Thymus (tissue), 14 donors: ENCODE measurements at places on chromosomes 13 and 19. TPM values are rescaled to one million over a fixed set of nuclear protein-coding genes. Genes with fewer than 3 reads are reported as not detected.

The AP1M2 gene
- 4.8 TPM for total RNA-seq

GRCh38 chr13:39783051-39783450, 127.6 kb downstream of the COG6 start:
- no peak for DNase-seq

DNA sequence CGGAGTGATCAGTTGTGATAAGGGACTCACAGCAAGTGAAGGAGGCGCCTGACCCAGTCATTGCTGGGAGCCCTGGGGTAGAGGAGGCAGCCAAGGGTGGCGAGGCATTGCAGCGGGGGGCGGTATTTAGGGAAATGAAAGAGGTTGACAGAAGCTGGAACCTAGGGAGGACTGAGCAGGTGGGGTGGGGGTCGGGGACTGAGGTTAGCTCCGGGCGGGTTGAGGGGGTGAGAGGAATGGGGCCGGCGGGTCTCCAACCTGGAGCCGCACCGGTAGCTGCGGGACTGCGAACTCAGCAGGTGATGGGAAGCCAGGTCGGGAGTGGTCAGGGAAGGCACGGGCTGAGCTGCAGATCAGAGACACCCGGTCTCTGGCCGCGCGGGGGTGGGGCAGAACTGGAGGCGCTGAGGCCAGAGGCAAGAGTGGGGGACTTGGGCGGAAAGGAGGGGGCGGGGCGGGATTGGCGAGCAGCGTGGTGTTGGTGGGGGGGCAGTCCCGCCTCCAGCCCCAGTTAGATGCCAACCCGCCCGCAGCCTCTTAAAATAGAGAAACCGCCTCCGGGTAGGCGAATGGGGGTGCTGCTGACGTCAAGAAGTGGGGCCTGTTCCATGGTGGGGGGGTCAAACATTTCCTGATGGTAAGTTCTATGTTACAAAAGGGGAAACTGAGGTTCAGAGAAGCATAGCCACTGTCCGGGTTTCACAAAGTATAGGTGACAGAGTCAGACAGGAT, 1.5 kb downstream of the MAST3 start:
- no peak for DNase-seq

The FBXO17 gene
- 3.8 TPM for total RNA-seq

The UGGT2 gene
- 6.4 TPM for total RNA-seq

- DNase-seq = no peak
Measured at GRCh38 chr19:47331931-47332547, at the start of gene C5AR2. Gene C5AR2 (plus strand): TSS chr19:47332175. CDS start chr19:47340800, 8,625 bp downstream.
